Activated CD4-positive, alpha-beta memory T cell treated with anti-CD3 and anti-CD28 coated beads for 36 hours (primary cell): ENCODE measurements at places on chromosomes 1 and 21. TPM values are rescaled to one million over a fixed set of nuclear protein-coding genes. Genes with fewer than 3 reads are reported as not detected.

DNA sequence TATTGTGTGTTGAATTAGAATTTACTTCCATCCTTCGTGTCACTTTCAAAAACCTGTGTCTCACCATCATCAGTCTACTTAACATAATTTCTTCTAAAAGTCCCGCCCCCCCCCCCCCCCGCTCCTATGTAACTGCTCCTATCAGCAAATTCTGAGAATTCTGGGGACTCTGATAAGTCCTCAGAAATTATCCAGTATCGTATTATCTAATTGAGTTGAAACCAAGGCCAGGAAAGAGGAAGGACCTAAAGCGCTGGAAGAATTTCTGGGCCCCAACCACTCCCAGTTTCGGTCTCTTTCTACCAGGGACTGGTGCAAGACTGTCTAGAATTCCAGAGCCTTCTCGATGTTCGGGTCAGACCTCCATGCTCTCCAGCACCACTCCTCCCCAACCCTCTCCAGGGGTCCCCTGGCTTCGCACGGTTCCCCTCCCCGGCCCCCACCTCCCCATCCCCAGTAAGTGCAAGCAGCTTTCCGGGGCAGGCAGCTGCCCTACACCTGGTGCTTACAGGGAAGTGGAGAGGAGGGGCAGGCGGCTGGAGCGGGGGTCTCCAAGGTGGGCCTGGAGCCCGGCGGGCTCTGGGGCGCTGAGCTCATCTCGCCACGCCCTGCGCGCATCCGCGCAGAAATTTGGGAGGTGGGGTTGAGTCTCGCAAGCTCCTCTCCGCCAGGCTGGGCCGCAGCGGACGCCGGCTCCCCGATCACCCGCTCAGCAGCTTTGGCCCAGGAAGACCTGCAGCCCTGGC lies 16.0 kb upstream of the ZNF496 start:
- DNase-seq = no peak

- DNase-seq = no peak
Observed at GRCh38 chr1:88980870-88981269, 11.6 kb downstream of the KYAT3 start.

DNA sequence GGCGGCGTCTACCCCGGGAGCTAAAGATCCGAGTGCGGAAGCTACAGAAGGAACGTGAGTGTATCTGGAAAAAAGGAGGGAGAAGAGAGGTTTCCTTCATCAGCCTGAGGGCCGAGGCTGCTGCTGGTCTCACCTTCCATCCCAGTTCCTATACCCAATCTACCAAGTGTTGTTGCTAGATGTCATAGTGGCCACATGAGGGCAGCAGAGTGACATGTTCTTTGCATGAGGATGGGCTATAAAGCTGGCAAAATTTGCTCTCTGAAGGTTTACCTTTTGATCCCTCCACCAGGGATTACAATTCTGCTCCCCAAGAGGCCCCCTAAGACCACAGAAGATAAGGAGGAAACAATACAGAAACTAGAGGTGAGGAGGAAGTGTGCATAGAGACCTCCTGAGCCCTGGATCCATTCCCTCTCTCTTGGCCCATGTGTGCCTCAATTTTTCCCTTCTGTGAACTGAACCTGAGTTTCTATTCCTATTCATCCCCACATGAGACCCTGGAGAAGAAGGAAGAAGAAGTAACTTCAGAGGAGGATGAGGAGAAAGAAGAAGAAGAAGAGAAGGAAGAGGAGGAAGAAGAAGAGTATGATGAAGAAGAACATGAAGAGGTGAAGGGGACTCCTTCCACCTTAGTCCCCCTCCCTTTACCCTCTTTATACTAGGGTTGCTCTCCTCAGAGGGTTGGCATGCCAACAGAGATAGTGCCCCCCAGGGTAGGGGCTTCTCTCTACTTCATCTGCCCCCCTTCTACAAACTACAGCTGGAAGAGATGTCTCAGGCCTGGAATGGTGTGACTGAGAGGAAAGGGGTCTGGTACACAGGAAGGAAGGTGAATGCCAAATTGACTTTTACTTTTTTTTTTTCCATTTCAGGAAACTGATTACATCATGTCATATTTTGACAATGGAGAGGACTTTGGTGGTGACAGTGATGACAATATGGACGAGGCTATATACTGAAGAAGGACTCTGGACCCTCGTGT lies 13.3 kb downstream of the POLR3GL start:
- peak; percentile 83 for DNase-seq

GRCh38 chr1:161261261-161262235 lies 3.0 kb downstream of the PCP4L1 start:
- DNase-seq = no peak

- no peak for DNase-seq
Observed at GRCh38 chr21:25081096-25081495, 526.2 kb downstream of the MRPL39 start.

IL19 gene
- total RNA-seq = not detected

- no peak for DNase-seq
Observed at GRCh38 chr1:1613509-1614082, 1.7 kb upstream of the MIB2 start.

EDN2 gene
- not detected for total RNA-seq

DNA sequence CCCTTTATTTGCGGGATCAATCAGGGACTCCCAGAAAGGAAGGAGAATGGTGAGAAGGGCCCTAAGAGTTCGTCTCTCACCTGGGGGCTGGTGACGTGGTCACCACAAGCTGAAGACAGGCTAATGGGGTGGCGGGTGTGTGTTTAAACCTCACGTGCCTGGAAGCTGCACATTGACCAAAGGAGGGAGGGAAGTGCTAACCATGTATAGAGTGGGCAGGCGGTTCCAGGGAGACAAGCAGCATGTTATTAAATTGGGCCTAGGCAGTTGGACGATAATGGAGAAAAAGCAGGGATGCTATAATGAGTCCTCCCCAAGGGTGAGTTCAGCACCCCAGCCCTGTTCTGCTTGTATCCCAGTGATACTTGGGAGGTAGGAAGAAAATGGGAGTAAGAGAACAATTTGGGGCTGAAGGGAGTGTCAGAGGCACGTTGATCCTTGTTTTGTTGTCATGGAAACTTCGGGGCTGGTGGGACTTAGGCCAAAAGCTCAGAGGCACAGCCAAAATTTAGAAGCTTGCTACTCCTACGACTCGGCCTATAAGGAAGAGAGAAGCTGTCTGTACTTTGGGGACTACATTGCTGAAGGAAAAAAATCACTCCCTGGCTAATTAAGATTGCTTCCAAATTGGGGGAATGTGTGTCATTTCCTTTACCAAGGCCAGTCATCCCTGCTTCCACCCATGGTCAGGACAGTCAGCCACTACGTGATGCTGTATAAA lies 33.2 kb upstream of the EPHA8 start:
- no peak for DNase-seq

KHDRBS1 gene
- 203 TPM for total RNA-seq

GRCh38 chr1:204703268-204703664 lies 17.7 kb upstream of the LRRN2 start:
- DNase-seq = no peak
